Calu3 (cell line): ENCODE measurements at places on chromosomes 4 and X. TPM values are rescaled to one million over a fixed set of nuclear protein-coding genes. Genes with fewer than 3 reads are reported as not detected.

GRCh38 chrX:22542641-22543040 lies 269.9 kb downstream of the CBLL2 start:
- no peak for DNase-seq

- no peak for DNase-seq
Measured at GRCh38 chrX:28997706-28998463, 410.6 kb downstream of the IL1RAPL1 start.

The ARHGEF6 gene
- 0.07 and 0.17 TPM in 2 replicates for total RNA-seq

DNA sequence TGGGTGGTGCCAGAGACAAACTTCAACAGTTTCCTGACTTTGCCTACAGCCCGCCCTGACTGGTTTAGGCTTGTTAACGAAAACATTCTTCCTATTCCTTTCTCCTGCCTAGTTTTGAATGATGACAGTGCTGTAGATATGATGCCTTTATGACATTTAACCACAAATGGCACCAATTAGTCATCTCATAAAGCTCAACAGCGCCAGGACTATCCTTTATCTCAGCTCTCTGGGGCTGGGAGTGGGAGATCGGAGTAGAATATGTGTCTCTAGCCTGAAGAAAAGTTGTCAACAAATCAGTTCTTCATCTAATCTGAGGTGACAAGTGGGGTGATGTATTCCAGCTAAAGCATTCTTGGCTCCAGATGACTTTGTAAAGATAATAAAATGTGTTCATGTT lies 64.6 kb upstream of the SH3RF1 start:
- no peak for DNase-seq

- DNase-seq, result no peak
Measured at GRCh38 chrX:42443267-42443666, 334.7 kb downstream of the PPP1R2C start.

DNA sequence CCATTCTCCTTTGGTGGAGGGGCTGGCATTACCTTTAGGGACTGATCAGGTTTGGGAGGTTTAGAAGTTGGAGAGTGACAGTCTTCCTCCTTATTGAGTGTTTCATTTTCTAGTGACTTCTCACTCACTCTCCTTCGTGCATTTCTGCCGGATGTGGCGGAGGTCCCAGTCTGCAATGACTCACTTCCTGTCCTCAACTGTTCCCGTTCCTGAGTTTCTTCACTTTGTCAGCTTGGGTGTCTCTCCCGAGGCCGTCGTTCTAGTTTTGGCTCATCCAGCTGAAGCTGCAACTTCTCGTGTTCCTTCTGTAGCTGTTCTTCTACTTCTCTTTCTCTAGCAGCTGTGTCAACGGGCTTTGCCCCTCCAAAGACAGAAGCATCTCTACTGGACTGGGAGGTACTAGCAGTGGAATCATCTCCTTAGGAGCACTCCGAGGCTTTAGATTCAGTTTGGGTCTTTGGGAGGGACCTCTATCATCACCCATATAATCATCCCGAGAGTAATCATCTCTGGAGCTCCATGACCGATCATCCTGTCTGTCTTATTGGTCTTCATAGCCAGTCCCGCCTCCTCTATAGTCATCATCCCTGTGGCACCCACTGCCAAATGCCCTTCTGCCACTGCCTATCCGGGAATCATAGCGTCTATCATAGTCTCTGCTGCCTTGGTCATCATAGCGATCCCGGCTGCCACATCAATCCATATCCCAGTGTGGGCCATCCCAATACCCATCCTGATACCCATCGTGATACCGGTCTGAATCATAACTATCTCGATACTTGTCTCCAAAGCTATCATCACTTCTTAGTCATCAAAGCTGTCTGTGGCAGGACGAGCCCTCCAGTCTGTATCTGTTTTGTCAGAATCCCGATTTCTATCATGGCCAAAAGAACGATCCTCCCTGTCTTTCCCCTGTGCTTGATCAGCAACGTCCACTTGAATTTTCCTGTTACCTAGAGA lies 35.3 kb upstream of the VSIG4 start:
- DNase-seq, result no peak

The PRICKLE3 gene
- total RNA-seq, result 22.3 and 24.3 TPM in 2 replicates

DNA sequence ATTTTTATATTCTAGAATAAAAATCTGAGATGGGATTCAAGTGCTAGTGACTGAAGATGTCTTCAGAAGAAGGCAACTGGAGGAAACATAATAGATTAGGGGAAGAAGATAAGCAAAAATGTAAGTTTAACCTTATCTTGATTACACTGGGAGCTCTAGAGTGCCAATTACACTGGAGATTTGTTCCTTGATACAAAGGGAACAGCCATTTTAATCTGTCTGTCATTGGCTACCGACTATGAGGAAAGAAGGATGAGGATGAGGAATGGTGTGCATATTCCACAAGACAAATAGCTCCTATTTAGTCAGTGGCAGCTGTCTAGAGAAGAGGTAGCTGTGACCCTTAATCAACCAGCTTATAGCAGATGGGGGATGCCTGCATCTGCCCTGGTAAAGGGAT lies 1034.5 kb upstream of the IGFBP7 start:
- DNase-seq, result no peak

DNA sequence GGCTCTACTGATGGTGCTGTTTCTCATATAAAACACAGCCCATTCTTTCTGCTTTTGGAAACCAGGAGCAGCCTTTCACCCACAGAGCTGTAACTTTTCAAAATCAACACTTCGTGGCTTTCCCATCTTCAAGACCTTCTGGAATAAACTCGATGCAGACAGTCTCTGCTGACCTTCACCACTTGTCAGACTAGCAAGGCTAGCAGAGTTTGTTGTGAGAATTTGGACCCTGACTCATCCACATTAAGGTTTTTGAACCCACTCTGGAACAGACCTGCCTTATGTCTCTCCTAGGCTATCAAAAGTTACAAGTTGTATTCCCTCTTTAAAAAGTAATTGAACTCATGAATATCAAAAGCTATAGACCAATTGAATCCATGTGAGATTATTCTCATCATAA lies 88.6 kb downstream of the MAML3 start:
- no peak for DNase-seq
